ENCODE measurements at places on chromosomes 11 and 22.

DNA sequence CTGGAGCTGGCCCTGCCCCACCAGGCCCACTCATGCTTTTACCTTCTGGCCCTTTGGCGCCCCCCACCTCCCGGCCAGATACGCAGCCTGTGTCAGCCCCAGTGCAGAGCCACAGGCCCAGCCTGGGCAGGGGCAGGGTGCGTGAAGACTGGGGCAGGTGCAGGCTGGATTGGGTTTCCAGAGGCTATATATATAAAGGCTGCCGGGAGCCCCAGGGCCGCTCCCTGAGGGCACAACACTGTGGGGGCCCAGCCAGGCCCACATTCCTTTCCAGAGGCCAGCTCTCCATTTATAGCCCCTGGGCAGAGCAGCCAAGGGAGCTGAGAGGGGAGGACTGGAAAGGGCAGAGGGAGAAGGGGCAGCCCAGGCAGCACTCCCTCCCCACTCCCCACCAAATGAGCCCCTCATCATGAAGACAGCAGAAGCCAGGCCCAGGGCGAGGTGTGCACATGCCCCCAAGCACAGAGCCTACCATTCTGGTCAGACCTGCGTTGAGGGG lies 5.0 kb upstream of the MYOD1 start:
- peak; percentile 52 for DNase-seq

GRCh38 chr11:92638678-92639077 lies 330.8 kb upstream of the MTNR1B start:
- DNase-seq, result no peak

DNA sequence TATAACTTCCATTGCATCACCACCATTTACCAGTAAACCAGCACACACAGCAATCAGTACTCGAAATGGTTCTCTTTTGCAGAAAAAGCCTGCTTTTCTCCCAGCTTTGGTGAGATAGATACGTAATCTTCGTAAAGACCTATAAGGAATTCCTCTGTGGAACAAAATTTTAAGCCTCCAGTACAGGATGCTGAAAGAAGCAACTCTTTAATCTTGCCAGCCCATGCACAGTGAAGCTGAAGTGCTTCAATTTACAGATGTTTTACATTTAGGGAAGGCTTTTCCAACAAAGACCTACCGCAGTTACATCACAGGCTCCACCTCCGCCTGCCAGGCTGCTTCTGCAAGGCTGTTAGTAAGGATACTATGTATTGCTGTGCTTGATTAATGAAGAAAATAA lies 1.9 kb downstream of the ELMOD1 start:
- no peak for DNase-seq

DNA sequence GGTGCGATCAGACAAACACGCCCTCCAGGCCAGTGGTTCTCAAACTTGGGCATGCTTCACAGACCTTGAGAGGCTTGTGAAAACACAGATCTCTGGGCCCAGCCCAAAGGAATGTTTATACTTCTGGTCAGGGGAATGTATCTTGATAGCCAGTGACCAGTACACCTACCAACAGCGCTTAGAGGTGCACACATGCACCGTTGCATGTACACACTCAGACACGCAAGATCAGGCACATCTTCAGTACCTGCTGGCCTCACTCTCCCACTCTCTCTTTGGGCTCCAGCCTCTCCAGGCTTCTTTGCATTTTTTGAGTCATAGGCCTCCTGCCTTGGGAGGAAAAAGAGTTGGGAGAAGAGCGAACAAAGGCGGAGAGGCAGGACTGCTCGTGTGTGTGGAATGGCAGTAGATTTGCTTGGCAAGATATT lies 11.7 kb upstream of the FXYD6 start:
- no peak for DNase-seq

DNA sequence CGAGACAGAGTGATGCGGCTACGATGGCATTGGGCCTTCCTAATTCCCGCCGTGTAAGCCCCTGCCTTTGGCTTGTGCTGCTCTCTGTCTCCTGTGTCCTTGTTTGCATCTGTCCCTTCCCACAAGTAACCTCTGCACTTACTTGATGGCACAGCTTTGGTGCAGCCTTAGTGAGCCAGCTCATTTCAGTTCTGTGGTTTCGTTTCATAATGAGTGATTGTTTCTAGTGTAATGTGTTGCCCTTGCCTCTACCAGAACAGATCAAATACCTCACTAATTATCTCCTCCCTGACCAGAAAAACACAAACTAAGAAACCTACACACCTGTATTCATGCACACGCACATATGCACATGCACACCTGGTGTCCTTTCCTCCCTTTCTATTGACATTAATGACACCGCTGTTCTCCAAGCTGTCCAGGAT lies 58.8 kb downstream of the GRK3 start:
- no peak for DNase-seq

DNA sequence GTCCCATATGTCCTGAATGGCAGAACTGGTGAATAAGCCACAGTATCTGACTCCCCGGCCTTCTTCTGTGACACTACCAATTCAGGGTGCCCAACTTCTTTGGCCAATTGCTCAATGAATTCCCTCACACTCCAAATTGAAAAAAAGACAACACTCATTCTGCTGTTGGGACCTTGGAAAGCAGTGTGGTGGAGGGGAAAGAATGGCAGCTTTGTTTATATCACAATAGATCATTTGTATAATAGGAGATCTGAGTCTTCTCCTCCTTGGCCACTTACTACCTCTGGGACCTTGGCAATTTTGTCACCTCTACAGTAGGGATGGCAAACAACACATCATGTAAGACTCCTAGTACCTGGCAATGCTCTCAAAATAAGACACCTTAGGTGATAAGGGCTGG lies 64.6 kb downstream of the OPCML start:
- DNase-seq, result no peak

- DNase-seq, result peak; percentile 35
Measured at GRCh38 chr11:100719809-100720221, 32.7 kb downstream of the ARHGAP42 start.

DNA sequence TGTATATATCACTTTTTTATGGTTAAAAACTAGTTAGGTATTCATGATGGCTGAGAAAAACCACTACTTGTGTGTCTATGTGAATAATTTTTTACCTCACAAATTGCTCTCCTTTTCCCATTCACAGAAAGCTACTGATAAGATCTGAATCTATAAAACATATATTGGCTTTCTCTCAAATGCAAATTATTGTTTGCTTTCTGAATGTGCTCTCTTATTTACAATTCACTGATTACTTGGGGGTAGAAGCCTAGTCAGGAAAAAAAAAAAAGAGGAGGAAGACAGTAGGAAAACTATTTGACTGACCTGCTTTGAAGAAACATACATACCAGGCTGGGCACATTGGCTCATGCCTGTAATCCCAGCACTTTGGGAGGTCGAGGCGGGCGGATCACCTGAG lies 20.5 kb downstream of the PGM2L1 start:
- no peak for DNase-seq

DNA sequence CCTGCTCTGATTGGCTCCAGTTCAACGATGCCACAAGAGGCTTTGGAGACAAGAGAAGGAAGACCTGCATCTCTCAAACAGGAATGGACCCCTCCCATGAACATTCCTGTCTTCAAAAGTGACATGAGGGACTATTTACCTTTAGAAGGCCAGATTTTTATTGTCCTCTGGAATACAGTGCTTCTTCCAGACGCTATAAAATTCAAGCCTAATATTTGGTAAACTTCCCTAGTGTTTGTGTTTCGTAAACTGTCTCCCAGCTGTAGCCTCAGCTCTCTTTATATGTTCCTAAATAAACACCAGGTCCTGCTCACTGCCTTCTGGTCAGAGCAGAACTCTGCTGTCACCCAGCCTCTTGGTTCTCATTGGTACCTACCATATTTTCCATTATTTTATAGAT lies 157.8 kb downstream of the CCDC34 start:
- DNase-seq, result no peak

DNA sequence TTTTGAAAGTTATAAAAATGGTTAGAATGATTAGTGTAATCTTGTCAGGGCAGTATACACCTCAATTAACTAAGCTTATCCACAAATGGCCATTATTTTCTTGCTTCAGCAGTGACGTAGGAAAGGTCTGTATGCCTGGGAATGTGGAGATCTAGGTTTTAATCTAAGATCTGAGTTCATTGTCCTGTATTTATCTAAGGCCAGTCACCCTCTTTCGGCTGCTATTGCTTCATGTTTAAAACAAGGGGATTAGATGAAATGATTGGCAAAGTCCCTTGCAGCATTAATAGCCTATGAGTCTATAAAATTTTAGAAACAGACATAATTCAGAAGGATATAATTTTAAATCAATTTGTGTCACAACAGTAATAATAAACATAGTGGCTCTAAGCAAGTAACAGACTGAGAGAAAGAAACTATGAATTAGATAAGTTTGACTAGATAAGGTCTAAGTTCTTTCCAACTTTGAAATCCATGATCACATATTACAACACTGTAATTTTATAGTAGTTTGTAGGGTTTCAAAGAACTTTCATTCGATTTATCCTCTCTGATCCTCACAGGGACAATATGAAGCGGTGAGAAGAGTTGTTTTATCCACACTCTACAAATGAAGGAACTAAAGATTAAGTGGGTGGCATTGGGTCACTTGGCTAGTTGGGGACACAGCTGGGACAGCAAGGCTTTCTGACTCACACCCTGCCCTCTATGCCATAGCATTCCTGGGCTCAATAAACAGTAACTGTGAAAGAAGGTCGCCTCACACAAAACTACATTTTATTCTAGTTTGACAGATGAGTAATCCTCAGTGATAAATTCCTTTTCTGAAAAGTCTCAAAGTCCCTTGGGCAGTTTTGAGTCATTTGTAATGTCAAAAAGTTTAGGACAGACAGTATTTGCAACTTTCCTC lies 60.6 kb upstream of the RDX start:
- no peak for DNase-seq

GRCh38 chr11:82406611-82407010 lies 327.1 kb downstream of the FAM181B start:
- DNase-seq, result no peak

DNA sequence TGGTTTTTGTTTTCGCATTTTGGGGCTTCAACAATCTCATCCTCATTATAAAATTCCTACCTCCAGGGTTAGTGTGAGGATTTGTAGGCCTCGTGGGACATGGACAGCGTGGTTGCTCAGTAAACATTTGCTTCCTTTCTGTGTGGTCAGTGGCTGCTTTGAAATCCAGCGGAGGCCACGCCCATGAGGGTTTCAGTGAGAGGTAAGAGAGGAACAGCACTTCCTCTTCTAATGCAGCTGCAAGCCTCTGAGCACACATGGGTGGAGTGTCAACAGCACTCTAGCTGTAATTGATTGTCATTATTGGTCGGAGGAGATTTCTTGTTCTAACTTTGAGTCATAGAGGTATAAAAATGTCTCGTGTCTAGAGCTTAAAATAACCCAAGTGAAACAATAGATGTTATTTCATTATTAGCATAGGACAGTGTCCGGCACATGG lies 6.0 kb upstream of the ARHGAP42 start:
- no peak for DNase-seq

- DNase-seq, result no peak
Measured at GRCh38 chr11:100269516-100269915, 417.6 kb upstream of the ARHGAP42 start.

DNA sequence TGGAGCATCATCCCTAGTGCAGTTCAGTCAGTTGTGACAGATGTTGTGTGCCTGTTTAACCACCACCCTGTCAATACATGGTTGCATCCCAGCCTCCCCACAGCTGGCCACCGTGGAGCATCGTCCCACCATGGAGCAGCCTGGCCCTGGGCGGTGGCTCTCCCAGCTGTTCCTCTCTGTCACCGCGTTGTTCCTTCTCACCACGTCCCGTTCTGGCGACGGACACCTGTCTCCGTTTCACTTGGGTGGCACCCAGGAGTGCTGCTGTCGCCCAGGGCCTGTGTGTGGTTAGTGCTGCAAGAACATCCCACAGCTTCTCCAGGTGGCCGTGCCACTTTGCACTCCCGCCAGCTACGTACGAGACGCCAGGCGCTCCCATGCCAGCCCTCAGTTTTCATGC lies 26.5 kb downstream of the MUC6 start:
- DNase-seq, result no peak

- peak; percentile 15 for DNase-seq
Measured at GRCh38 chr11:103497268-103497667, 388.0 kb downstream of the DYNC2H1 start.

DNA sequence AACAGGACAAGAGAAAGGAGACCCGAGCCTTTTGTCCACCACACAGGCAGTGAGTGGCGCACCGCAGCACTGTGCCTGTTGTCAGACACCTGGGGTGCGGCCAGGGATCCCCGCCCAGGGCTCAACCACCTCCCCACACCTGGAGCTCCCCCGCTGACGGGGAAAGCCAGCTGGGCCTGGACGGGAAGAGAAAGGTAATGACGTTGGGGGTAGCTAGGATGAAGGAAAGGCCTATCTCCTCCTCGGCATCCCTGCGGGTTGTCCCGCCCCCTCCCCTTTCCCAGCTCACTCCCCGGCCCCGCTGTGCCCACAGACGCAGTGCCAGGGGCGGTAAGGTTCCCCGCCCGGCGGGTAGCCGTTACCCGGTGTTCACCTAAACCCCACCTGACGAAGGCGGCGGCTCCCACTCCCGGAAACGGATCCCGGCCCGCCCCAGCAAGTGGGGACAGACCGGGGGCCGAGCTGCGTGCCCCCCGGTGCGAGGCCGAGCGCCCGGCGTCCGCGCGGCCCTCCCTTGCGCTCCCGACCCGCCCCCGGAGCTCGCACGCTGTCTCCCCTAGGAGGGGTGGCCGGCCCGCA lies 495 bp downstream of the HYOU1 start:
- DNase-seq, result peak; percentile 41

- DNase-seq, result no peak
Measured at GRCh38 chr22:41722496-41722895, 23.2 kb downstream of the MEI1 start.

GRCh38 chr22:50698546-50698945 lies 25.9 kb downstream of the SHANK3 start:
- DNase-seq, result no peak

GRCh38 chr11:120605469-120605868 lies 93.9 kb downstream of the GRIK4 start:
- no peak for DNase-seq

DNA sequence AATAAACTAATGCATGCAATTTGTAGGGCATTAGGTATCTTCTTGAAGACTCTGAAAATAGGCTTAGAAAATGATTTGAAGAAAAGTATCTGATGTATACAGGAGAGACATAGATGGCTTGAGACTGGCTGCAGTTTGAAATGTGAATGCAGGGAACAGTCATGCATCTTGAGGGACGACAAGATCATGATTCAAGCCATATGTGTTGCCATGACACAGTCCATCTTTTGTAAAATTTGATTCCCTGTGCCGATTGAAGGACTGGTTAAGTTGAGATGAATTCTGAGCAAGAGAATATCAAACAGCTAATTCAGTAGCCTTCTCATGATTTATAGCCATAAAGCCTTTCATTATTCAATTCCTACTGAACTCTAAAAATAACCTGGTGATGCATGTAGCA lies 231.6 kb downstream of the CASP12 start:
- no peak for DNase-seq

- no peak for DNase-seq
Measured at GRCh38 chr11:6570691-6571427, 32.6 kb downstream of the RRP8 start.

DNA sequence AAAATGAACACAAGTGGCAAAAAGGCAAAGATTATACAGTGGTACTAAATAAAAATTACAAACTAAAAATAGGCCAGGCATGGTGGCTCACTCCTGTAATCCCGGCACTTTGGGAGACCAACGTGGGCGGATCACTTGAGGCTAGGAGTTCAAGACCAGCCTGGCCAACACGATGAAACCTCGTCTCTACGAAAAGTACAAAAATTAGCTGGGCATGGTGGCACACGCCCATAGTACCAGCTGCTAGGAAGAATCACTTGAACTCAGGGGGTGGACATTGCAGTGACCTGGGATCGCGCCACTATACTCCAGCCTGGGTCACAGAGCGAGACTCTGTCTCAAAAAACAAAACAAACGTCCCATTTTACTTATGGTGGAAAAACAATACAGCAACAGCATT lies 24.5 kb downstream of the ZNF280B start:
- DNase-seq, result no peak

GRCh38 chr11:39990421-39990831 lies 1469.0 kb downstream of the LRRC4C start:
- DNase-seq, result no peak
